Suppressor macrophage treated with lipopolysaccharide for 1 hour (primary cell): ENCODE measurements at places on chromosomes 5 and 9.

- no peak for DNase-seq
These were observed 47.4 kb upstream of the AFAP1L1 start for GRCh38 chr5:149224282-149224681.

DNA sequence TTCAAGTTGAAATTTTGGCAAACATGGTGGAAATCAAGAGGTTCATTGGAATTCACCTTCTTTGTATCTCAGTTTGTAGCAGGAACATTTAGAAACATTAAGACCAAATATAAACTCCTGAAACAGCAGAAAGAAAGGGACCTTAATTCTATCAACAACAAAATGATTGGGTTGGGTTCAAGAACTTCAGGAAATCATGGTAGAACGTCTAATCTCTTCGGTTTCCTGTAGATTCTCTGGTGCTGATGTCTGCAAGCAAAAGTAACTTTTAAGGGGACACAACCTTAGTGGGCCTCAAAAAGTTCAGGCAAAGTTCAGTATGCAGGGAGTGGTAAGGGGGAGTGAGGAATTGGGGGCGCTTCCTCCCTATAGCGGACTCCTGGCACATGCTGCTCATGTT, 3.4 kb downstream of the IL33 start:
- DNase-seq, result no peak

GRCh38 chr9:113578882-113579282, 115.4 kb downstream of the RGS3 start:
- peak; percentile 78 for DNase-seq

GRCh38 chr9:90795871-90796317, 5.7 kb upstream of the SYK start:
- DNase-seq, result peak; percentile 89

DNA sequence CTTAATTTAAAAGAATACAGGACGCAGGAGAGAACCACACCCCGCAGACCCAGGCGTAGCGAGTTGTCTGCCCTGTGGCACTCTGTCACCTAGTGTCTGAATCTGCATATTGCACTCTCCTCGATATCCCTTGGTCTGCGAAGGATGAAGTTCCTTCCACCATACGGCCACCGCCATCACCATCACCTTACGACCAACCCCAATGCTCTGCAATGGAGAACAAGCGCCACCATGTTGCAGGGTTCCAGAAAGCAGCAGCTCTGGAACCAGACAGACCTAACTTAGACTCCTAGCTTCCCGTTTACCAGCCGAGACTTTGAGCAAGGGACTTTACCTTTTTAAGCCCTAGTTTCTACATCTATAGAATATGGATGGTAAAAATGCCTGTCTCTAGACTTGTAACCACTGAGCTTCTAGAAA, 77.4 kb upstream of the DMRT1 start:
- DNase-seq, result peak; percentile 82

DNA sequence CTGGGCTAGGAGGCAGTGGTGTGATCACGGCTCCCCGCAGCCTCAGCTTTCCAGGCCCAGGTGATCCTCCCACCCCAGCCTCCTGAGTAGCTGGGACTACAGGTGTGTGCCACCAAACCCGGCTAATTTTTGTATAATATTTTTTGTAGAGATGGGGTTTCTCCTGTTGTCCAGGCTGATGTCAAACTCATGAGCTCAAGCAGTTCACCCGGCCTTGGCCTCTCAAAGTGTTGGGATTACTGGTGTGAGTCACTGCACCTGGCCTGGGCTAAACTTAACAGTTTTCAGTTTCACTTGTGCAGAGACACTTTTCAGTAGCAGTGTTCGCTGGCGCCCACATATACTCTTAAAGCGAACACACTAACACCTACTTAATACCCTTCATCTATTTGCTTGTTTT, 205.6 kb upstream of the ZNF608 start:
- DNase-seq, result peak; percentile 44

DNA sequence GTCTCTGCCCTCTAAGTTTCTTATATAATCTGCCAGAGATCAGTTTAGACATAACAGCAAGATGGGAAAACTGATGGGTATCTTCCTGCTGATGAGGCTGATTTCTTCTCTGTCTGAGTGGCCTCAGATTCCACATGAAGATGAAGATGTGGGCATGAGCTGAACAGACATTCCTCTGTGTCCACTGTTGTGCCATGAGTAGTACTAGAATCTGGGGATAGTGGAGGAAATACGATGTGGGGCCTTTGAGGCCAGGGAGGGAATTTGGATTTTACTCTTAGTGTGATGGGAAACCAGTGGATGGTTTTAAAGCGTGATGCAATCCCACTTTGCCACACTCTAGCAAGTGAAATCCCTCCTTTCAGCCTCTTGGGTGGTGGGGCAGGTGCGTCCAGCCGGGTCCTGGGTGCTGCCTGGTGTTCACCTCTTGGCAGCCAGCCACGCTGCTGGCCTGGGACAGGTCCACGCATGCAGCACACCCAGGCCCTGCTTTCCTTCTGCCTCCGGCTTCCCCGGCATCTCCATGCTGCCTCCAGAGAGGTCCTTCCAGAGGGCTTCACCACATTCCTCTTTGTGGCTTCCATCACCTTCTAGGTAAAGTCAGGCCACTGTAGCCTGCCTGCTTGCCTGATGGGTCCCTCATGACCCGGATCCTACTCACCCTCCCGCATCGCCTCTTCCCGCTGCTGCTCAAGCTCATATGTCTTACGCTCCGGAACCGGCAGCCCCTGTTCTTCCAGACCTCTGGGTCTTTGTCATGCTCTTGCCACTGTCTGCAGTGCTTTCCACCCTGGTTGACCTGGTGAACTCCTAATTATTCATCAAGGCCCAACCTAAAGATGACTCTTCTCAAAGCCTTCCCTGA, 28.1 kb upstream of the SH3PXD2B start:
- DNase-seq, result no peak

- no peak for DNase-seq
These were observed 26.5 kb downstream of the DOCK2 start for GRCh38 chr5:169663537-169663936.

- DNase-seq, result no peak
These were observed 20.5 kb upstream of the MEIKIN start for GRCh38 chr5:131965826-131966415.

- DNase-seq, result peak; percentile 74
These were observed 47.1 kb upstream of the FYB1 start for GRCh38 chr5:39266442-39266841.

DNA sequence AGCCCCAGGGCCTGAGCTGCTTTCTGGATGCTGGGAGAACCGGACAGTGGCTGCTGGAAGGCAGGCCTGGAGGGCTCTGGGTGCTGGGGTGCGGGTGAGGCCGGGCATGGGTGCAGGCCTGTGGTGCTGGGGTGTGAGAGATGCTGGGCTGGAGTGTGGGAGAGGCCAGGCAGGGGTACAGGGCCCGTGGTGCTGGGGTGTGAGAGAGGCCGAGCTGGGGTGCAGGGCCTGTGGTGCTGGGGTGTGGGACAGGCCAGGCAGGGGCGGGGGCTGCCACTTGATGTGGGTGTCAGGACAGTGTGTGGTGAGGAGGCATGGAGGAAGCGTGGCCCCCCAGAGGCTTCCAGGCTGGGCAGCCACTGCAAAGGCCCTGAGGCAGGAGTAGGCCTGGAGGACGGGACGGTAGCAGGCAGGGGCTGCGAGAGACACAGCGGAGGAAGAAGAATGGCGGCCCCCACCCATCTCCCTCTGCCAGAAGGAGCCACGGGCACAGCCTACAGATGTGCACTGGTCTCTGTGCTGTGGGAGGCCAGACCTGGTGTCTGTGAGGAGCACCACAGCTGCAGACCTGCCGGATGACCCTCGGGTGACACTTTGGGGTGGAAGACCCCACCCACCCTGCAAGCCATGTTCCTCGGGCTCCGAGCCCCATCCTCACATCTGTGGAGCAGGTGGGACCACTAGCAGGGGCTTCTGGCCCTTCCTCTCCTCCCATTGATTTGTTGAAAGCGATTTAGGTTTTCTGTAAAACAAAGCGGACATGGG, 9.3 kb downstream of the NKD2 start:
- DNase-seq, result no peak

DNA sequence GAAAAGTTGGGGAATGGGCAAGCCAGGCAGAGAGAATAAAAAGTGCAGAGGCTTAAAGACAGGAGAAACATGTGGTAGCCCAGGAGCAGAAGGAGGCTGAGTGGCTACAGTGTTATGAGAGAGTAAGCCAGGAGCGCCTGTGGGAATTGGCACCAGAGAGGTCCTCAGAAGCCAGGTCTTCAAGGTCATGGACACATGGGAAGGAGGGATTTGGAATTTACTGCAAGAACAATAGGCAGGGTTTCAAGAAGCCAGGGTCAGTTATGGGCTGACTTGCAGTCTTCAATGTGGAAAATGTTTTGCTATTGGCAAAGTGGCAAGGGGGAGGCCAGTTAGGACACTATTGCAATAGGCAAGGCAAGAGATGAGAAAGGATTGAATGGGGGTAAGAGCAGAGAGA, 29.3 kb downstream of the ERAP1 start:
- DNase-seq, result no peak

DNA sequence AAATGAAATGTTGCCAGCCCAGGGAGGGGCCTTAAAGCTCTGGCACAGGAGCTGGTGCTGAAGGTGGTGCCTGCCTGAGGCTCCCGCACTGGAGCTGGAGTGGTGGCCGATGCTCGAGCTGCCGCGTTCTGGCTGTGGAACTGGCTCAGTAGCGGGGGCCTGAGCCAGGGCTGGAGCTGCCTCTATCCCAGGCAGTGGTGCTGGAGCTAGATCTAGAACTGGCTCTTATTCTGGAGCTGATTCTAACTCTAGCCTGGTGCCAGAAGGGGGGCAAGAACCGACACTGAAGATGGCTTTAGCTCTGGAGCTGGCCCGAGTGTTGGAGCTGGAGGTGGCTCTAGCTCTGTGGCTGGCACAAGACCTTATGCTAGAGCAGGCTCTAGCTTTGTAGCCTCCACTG, 19.2 kb downstream of the OBP2B start:
- DNase-seq, result no peak

DNA sequence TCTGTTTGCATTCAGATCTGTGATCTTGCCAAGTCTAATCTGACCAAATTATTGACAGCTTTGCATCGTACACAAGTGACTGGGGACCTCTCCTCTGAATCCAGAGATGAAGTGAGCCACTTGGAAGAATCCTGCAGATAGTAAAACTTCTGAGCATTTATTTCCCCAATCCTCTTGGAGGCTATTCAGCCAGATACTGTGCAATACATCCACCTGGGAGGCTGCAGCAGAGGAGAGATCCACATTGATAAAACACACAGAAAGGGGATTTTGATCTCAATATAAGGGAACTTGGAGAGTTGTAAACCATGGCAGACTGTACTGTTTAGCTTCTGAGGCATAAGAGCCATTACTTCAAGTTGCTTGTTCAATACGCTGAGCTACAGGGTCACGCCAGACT, 654.6 kb downstream of the MTRR start:
- no peak for DNase-seq

- DNase-seq, result peak; percentile 8
These were observed 73.5 kb upstream of the GALNT10 start for GRCh38 chr5:154117050-154117449.

DNA sequence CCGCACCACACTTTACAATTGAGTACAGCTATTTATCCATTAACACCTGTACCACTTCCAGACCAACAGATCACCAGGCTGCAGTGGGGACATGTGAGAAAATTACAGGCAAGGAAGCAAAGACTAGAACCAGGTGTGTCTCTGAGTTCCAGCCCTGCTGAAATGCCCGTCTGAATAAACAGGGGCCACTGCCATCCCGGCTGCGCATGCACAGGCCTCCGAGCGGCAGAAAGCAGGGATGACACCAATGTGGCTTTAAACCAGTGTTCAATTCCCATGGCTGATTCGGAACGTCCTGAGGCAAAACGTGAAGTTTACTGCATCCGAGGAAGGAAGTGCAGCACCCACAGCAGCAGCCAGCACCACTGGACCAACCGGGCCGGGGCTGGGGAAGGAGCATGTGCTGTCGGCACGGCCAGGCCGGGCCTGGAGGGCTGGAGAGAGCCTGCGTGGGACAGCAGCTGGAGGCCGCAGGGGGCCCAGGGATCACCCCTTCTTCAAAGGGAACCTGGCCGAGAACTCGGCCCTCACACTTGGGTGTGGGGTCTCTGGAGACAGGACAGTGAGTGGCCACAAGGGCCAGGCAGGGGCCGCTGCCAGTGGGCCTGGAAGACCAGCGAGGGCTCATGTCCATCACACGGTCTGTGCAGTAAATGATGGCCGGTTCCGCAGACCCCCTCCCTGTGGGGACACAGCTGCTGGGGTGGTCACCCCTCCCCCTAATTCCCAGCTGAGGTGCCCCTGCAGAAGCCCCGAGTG, 33.0 kb upstream of the SLC12A7 start:
- DNase-seq, result no peak

- DNase-seq, result peak; percentile 91
These were observed 11.0 kb upstream of the EXOSC2 start for GRCh38 chr9:130682421-130683121.

GRCh38 chr9:25677301-25678146, 720 bp downstream of the TUSC1 start:
- DNase-seq, result peak; percentile 62

GRCh38 chr5:78467752-78468357, 107.4 kb downstream of the SCAMP1 start:
- peak; percentile 59 for DNase-seq

- DNase-seq, result no peak
These were observed 2.4 kb upstream of the RNF145 start for GRCh38 chr5:159211729-159212174.

DNA sequence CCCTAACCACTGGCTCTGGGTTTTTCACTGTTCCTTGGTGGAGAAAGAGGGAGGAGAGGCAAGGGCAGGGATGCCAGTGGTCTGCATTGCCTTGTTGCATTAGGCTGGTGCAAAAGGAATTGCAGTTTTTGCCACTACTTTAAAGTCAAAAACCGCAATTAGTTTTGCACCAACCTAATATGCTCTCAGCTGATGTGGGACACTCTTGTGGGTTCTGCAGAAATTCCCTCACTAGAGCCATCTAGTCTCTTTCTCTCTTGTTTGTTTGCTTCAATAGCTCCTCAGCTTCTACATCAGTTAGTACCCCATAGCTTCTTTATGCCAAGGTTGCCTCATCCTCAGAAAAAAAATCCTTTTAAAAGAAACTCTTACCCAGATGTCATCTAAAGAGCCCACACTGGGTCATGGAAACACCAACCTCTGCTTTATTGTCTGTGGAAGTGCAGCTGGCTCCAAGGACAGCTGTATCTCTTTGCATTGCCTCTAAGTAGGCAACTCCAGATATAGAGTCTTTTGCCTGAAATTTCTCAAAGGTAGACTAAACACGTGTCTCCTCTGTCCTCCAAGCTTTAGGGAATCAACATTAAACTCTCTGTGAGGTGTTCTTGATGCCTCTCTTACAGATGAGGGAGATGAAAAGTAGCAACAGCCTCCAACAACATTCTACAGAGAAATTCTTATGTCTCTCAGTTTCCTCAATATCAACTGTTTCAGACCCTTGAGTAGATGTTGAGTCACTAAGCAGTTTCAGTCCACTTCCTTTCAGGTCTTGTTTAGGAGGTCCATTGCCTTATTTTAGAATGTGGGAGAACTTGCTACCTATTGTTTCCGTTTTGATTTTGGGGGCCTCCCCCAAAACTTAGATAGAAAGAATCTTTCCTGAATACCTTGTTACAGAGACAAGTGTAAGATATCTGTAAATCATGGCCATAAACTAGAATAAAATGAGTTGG, 84.9 kb upstream of the MEF2C start:
- DNase-seq, result no peak
